ENCODE measurements at places on chromosomes 12 and 14.

- no peak for DNase-seq
Observed at GRCh38 chr12:52439845-52440244, 5.7 kb upstream of the KRT75 start.

- DNase-seq, result no peak
Observed at GRCh38 chr14:30210630-30211029, 283.0 kb upstream of the PRKD1 start.

- DNase-seq, result peak; percentile 27
Observed at GRCh38 chr12:13962699-13963098, 18.7 kb downstream of the GRIN2B start.

DNA sequence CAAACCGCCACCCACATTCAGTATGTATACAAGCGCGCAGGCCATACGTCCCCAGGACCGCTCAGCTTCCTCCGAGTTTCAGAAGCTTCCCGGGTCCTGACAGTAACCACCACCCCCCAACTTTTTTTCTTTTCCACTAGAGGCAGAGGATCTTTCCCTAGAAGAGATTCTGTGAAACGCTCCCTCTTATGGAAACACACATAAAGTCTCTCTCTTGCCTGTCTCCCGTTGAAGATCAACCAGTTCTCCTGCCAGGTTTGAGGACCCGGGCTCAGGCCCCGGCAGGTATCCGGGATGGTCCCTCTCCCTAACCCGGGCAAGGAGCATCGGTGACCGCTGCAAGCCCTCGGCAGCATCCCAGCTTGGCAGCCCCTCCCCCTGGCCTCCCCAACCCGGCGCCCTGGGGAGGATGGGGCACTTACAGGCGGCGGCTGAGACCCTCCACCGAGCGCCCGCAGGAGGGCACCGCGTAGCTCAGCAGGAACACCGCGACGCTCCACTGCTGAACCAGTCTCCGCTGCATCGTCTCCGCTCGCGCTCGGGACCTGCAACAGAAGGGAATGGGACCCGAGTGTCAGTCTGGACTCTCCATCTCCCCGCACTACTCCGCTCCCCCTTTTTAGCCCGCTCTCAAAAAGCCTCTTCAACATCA lies 3.4 kb downstream of the PTHLH start:
- DNase-seq, result peak; percentile 22

GRCh38 chr12:92208613-92209121 lies 63.0 kb upstream of the BTG1 start:
- no peak for DNase-seq

- DNase-seq, result peak; percentile 25
Observed at GRCh38 chr12:10802587-10802986, at the start of gene TAS2R7. Gene TAS2R7, minus strand, starts transcription at chr12:10802627. Its CDS starts 57 bp downstream, at chr12:10802570.

DNA sequence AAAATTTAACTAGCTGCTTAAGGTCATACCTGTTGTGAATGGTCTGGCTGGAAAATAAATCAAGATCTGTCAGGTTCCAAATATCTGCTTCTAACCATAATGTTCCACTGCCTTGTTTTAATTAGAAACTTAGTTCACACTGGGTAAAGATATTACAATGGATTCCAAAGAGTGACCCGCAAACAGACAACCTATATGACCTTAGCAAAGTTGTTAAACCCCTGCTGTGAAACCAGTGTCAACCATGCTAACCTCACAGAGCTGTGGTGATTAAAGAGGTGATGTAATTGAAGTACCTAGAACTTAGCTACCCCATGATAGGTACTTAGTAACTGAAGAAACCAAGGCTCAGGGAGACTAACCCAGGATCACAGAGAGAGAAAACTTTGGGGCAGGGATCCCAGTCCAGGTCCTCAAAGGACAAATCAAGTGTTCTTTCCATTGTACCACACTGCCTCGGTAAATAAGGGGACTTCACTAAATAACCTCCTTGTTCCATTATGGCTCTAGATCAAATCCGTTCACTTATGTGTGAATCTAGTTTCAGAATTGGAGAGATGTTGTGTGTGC lies 2.2 kb downstream of the GUCY2C start:
- DNase-seq, result no peak

- DNase-seq, result no peak
Observed at GRCh38 chr12:121857322-121858246, 1.1 kb downstream of the HPD start.

- no peak for DNase-seq
Observed at GRCh38 chr12:29625359-29625953, 128.0 kb upstream of the OVCH1 start.

- DNase-seq, result peak; percentile 60
Observed at GRCh38 chr14:21087294-21088091, 11.0 kb downstream of the ZNF219 start.

- no peak for DNase-seq
Observed at GRCh38 chr12:110690127-110690430, 1.2 kb upstream of the HVCN1 start.

GRCh38 chr14:74257941-74258763 lies 18.9 kb downstream of the VSX2 start:
- DNase-seq, result peak; percentile 26

GRCh38 chr14:44112774-44113460 lies 394.2 kb downstream of the FSCB start:
- DNase-seq, result no peak

GRCh38 chr14:91882369-91882768 lies 15.0 kb upstream of the TC2N start:
- no peak for DNase-seq

DNA sequence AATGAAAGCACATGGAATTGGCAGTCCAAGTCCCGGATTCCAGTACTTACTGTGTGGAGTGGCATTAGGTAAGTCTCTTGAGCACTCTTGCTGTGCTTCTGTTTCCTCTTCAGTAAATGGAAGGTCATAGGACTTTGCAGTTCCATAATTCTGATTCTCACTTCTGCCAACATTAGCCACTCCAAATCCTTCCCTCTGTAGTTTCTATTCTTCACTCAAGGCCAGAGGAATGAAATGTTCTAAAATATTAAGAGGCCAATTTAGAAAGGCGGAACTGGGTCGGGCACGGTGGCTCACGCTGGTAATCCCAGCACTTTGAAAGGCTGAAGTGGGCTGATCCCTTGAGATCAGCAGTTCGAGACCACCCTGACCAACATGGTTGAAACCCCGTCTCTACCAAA lies 19.8 kb upstream of the SLC5A8 start:
- DNase-seq, result no peak

DNA sequence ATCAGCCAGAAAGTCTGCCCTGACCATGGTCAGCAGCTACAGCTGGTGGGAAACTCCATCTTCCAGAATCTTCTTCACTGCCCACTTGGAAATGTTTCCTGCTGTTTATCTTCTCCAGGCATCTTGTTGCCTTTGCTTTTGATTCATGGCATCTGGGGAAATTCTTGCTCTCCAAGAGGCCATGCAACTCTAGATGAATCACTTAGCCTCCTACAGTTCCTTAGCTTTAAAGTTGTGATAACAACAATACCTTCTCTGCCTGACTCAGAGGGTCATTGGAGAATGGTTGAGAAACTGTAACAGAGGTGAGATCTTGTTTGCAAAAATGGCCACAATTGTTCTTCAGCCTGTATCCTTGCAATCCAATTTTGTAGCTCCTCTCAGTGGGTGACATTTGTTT lies 121.0 kb upstream of the VRK1 start:
- DNase-seq, result no peak

DNA sequence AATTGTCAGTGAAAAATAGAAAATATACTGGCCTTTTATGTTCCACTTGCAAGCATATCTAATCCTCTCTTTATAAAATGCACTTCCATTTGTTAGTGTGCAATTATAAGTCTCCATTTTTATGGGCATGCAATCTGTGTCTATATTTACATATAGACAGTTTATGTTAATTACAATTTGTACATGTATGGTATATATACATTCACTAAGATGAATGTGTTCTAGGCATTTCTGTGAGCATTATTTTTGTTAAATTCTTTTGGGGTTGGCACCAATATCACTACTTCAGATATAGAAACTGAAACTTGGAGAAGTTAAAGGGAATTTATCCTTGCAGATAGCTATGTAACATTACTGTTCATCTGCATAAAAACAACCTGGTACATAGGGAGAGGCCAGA lies 470.8 kb upstream of the LMO3 start:
- no peak for DNase-seq

DNA sequence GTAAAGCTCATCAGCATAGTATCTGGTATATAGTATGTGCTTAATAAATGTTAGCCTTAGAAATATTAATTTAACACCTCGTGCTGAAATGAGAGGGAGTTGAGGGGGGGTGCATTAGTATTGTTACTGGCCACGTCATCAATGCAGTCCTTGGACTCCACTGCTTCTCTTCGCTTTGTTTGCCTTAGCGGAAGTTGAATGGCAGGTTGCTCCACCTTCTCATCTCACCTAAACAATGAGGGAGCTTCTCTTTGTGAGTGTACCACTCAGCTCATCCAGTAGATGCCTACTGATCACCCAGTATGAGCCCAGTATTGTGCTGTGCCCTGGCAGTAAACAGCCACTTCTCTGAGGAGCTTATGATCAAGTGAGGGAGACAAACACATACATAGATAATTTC lies 4.5 kb downstream of the TMEM117 start:
- no peak for DNase-seq

- DNase-seq, result no peak
Observed at GRCh38 chr12:10068644-10069043, 30.1 kb downstream of the CLEC1A start.

DNA sequence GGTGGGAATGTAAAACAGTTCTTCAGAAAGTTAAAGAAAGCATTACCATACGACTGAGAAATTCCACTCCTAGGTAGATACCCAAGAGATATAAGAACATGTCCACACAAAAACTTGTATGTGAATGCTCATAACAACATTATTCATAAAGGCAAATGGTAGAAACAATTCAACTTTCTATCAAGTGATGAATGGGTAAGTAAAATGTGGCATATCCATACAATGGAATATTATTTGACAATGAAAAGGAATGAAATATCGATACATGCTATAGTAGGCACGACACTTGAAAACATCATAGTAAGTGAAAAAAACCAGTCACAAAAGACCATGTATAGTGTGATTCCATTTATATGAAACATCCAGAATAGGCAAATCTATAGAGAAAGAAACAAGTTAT lies 71.3 kb downstream of the GALNT8 start:
- no peak for DNase-seq
